ENCODE measurements at places on chromosomes 6 and 20. TPM values are rescaled to one million over a fixed set of nuclear protein-coding genes. Genes with fewer than 3 reads are reported as not detected.

DNA sequence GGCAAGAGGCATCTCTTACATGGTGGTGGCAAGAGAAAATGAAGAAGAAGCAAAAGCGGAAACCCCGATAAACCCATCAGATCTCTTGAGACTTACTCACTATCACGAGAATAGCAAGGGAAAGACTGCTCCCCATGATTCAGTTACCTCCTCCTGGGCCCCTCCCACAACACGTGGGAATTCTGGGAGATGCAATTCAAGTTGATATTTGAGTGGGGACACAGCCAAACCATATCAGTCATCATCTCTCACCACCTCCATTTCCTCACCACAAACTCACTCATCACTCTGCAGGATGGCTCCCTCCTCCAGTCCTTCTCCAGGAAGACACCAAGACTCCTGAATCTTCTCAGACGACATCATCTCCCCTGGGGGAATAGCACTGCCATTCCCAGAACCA lies 25.8 kb upstream of the SLC16A10 start:
- ATAC-seq = no peak

GRCh38 chr20:24836661-24837299 lies 112.3 kb upstream of the CST7 start:
- no peak for ATAC-seq

- no peak for ATAC-seq
Measured at GRCh38 chr6:105497549-105497948, 94.7 kb upstream of the PREP start.

DNA sequence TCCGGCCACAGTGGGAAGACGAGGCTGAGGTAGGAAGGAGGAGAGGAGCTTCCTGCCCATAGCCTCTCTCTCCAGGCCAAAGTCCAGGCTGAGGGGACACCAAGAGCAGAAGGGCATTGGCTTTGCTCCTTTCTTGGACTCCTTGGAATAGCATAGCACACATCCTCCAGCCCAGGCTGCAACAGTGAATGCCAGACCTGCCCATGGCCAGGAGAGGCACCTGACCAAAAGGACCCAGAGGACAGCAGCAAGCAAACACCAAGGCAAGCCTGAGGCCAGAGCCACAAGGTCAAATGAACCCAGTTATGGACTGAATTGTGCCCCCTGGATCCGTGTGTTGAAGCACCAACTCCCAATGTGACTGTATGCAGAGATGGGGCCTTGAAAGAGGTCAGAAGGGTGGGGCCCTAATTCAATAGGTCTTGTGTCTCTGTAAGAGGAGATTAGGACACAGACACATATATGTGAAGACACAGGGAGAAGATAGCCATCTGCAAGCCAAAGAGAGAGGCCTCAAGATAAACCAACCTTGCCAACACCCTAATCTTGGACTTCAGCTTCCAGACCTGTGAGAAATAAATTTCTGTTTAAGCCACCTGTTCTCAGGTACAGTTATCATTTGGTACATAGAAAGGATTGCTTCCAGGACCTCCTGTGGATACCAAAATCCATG lies 126.5 kb upstream of the NXT1 start:
- ATAC-seq = no peak

DNA sequence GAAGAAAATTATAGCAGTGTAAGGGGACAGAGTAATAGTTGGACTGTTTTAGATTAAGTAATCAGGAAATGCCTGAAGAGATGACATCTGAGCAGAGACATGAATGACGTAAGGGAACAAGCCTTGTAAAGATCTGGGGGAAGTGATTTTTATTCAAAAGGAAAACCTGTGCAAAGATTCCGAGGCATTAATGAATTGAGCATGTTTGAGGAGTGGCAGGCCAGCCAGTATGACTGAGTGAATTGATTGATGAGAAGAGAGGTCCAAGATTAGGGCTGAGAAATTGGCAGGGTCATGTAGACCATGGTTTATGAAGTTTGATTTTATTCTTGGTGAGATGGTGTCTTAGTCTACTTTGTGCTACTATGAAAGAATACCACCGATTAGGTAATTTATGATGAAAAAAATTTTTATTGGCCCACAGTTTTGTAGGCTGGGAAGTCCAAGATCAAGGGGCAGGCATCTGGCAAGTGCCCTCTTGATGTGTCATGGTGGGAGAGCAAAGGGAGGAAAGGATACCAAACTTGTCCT lies 95.1 kb downstream of the LIN28B start:
- no peak for ATAC-seq

The MCCD1 gene
- total RNA-seq = not detected

DNA sequence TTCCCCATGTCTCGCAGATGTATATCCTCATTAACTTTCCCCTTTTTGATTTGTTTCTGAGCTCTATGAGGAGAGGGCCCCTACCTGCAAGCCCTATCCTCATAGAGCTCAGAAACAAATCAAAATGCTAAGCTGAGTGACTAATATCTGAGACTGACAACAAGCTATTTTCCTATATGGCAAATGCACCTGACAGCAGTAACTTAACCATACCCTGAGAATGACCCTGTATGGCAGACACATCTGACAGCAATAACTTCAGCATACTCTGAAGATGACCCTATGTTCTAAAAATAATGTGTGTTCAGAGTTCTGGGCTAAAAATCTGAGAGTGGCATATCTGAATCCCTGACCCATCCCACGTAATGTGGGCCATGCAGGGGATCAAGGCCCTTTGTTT lies 79.0 kb upstream of the MEI4 start:
- no peak for ATAC-seq

DNA sequence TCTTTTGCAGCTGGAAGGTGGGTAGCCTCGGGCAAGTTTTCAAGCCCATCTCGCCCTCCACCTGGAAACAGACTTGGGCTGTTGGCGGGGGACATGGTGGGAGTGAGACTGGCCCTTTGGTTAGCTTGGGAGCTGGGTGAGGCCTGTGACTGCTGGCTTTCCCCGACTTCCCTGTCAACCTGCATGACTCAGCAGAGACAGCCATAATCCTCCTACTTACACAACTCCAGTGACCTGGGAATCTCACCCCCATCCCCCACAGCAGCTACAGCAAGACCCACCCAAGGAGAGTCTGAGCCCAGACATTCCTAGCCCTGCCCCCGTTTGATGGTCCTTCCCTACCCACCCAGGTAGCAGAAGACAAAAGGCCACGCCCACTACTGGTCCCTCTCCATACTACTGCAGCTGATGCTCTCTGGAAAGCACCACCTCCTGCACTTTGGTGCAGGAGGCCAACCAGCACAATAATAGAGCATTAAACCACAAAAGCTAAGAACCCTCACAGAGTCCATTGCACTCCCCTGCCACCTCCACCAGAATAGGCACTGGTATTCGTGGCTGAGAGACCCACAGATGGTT lies 188.4 kb downstream of the TRDN start:
- ATAC-seq = no peak

DNA sequence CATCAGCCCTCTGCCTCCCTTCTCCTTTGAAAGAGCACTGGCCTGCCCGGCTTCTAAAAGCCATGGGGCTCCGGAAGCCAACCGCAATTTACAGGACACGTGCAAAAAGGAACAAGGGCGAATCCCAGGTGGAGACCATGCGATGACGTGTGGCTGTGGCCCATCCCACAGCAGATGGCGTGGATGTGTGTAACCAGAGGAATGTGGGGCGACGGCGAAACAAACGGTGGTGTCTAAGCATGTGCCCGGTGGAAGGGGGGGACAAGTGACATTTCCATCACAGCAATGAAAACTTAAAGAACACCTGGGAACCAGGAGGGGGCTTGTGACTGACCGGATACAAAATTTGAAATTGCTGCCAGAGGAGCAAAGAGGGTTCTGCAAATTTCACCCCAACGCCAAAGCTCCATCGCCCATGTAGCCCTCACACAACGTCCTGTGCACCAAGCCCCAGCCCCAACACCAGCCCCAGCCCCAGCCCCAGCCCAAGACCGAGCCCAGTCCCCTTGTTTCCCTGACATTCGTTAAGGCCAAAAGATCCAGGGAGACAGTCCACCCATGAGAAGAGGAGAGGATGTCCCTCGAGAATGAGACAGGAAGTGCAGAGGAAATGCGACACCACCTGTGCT lies 159.7 kb upstream of the ZNF337 start:
- ATAC-seq = no peak

Data from activated T-helper 17 cell treated with anti-CD3 and anti-CD28 coated beads, Interleukin-2, amount 50 U/mL, for 72 hours (primary cell).